ENCODE measurements at places on chromosomes 5 and 9. TPM values are rescaled to one million over a fixed set of nuclear protein-coding genes. Genes with fewer than 3 reads are reported as not detected.

The NFX1 gene
- 11.0 TPM for total RNA-seq

The AK6 gene
- 15.2 TPM for total RNA-seq

The MLANA gene
- not detected for total RNA-seq

The MUSK gene
- total RNA-seq, result 0.49 TPM

The C5orf63 gene
- 1.6 TPM for total RNA-seq

The DBN1 gene
- total RNA-seq, result 139 TPM

The FBP2 gene
- not detected for total RNA-seq

The NUTM2G gene
- not detected for total RNA-seq

The IER5L gene
- 58.3 TPM for total RNA-seq

The ANXA6 gene
- 347 TPM for total RNA-seq

The EMB gene
- total RNA-seq, result 0.81 TPM

The PIP5KL1 gene
- total RNA-seq, result 16.4 TPM

The TXNDC15 gene
- 175 TPM for total RNA-seq

The CNTNAP3 gene
- total RNA-seq, result 2.6 TPM

The SLC36A3 gene
- total RNA-seq, result not detected

The POLK gene
- 16.1 TPM for total RNA-seq
